Central memory CD4-positive, alpha-beta T cell (primary cell): ENCODE measurements at places on chromosomes 7 and 10.

- no peak for DNase-seq
These were observed 40.5 kb upstream of the RHEB start for GRCh38 chr7:151560243-151560642.

GRCh38 chr10:117170244-117170643 is 27.0 kb upstream of the KCNK18 start:
- no peak for DNase-seq

DNA sequence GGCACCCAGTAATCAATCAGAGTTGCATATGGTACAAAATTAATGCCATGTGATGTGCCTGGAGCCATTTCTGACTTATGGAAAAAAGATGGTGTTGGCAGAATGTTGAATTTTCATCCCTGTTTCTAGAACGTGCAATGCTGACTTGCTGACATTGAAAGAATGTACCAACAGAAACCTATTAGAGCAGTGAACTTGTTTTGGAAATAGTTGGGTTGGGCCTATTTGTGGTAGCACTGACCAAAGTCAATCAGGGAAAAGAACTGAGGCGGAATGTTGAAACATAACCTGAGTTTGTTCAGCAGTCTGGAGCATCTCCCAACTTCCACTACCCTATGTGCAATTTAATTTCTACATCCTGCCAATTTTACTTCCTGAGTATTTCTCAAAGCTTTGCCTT is 11.7 kb upstream of the KIAA1217 start:
- no peak for DNase-seq

DNA sequence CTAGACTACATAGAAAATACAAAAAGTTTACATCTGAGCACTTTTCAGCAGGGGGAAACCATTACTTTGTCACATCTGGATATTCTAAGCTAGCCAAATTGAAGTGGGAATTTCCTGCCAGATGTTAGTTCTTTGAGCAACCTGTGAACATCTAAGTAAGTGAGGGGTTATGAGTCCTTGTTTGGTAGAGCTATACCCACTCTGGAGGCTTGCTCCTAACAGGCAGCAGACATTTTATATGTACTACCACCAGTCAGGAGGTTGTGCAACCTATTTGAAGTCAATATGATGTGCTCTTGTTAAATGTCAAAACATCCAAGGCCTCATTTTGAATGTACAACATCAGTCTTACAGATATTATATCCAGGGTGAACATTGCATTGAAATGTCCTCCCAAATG is 143.3 kb upstream of the KAT6B start:
- no peak for DNase-seq

DNA sequence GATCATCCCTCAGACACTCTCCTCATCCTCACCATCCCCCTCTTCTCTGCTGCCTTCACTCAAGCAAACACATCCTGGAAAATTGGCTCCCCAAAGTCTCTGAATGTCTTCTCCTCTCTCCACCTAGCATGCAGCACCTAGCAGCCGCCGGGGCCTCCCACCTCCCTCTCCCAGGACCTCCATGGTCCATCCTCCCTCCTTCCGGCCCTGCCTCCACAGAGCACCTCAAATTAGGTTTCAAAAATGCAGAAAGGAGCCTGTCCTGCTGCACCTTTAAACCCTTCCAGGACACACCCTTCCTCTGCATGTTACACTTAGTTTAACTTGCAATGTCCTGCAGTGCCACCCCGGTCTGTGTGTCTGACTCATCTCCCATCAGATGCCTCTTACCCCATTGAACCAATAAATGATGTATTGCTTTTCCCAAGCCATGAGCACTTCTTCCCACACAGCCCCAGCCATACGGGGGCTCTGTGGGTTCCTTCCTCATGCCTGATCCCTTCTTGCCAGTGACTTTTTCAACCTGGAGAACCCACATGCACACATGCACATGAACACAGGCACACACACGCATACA is 582.5 kb upstream of the MGMT start:
- no peak for DNase-seq

DNA sequence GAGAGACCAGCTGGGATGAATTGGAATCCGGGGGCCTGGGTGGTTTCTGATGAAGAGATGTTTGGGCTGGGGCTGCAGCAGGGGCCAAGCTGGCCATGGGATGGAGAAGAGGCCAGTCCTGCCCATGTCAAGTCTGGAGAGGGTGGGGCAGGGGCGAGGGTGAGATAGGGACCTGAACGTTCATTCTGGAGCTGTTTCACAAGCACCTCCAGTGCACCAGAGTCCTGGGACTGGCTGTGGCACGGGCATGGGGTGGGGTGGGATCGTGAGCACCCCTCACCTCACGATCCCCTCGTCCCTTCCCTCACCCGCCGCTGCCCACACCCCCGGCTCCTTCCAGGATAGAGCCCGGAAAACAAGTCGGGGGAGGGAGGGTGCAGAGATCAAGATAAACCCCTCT is 25.8 kb upstream of the PSMG3 start:
- no peak for DNase-seq

DNA sequence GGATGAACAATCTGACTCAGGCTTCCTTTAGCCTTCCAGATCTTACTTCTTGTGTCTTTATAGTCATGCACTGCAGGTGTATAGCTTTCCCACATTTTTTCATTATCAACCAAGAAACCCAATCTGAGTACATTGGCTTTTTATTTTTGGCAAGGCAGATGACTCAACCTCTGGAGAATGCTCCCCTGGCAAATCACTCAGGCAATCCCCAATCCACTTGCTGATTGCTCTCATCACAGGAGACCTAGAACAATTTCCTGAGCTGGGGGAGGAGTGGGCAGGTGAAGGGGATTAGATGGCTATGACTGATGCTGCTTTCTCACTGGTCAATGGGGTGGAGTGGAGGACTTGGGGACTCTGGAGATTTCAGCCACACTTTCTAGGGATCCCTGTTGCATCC is 134.4 kb downstream of the SLC16A9 start:
- DNase-seq = no peak
